CD4-positive, alpha-beta T cell treated with Interleukin-15 for 4 hours (primary cell): ENCODE measurements at places on chromosomes 2 and 18.

DNA sequence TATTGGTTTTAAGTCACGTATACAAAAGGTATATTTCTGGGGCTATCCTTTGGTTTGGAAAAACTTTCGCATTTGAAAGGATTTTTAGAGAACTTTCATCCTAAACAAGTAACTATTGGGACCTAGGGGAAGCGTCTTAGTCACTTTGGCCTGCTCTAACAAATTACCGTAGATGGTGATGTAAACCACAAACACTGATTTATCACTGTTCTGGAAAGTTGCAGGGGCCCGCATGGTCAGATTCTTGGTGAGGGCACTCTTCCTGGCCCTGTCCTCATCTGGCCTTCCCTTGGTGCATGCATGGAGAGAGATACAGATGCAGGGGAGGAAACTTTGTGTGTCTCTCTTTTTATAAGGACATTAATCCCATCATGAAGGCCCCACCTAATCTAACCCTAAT, 49.1 kb upstream of the ANKRD62 start:
- DNase-seq, result no peak

DNA sequence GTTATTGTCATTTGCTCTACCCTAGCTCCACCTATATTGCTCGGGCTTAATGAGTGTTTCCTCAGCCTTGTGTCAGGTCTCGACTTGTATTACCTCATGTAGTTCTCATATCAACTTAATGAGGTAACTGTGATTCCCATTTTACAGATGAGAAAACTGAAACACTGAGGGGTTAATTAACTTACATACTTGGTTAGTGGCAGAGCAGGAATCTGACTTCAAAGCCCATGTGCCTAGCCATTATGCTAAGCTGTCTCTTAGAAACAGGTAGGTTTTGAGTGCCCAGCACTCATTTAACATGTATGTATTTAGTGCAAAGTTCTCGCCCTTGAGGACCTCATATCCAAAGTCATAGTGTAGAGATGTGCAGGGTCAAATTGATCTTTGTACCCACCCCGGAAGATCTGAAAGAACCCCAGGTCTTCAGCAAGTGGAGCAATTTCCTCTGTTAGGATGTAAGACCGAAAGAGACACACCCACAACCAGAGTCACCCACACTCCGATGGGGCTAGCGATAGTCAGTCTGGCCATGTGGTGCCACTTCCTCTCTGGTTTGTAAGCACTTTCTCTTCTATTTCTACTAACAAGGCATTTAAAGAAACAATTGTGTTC, 121.0 kb upstream of the SLC39A10 start:
- peak; percentile 82 for DNase-seq

GRCh38 chr2:21269382-21269781, 145.6 kb downstream of the TDRD15 start:
- DNase-seq, result no peak

- no peak for DNase-seq
Observed at GRCh38 chr2:88080545-88080944, 12.9 kb downstream of the SMYD1 start.

- no peak for DNase-seq
Observed at GRCh38 chr2:205659922-205660321, 22.4 kb upstream of the NRP2 start.
